Thoracic aorta (tissue), 2 donors: ENCODE measurements at places on chromosomes 7 and 10. TPM values are rescaled to one million over a fixed set of nuclear protein-coding genes. Genes with fewer than 3 reads are reported as not detected.

The PALS2 gene
- total RNA-seq = 21.1 TPM

The FOXP2 gene
- total RNA-seq = 17.6 TPM

GRCh38 chr10:96496281-96496925 is 17.3 kb downstream of the TLL2 start:
- no peak for DNase-seq

GRCh38 chr10:73399063-73399462 is 14.8 kb downstream of the ANXA7 start:
- no peak for DNase-seq

GRCh38 chr10:117684046-117684610 is 141.6 kb downstream of the EMX2 start:
- DNase-seq = no peak
